ENCODE measurements at places on chromosomes 2 and 18.
A peak's percentile ranks its signal among the peaks of the same experiment; 100 is the strongest.

DNA sequence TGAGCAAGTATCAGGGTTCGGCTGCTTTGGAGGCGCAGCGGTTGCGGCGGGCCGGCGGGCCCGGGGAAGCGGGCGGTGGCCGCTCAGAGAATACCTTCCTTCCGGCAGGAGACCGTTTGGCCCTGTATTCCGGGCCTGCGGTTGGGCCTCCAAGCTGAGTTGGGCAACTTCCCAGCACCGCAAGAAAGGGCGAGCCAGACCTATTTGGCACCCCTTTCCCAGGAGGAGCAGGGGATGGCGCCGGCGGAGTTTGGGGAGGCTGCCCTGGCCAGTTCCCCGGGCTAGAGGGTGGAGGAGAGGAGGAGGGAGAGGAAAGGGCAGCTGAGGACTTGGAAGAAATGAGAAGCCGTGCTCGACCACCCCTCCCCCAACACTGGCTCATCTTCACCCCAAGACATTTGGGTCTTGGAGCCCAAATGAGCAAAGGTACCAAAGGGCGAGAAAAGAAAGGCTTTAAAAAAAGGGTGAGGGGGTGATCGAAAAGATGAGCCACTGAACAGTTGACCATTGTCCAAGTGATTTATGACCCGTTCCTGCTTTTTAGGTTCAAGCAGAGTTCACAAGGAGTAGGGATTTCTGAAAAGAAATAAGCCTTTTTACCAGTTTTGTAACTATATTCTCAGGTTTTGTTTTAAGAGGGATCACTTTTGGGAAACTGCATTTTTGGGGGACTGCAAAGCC lies 8.4 kb downstream of the HOXD3 start:
- DNase-seq, result no peak

GRCh38 chr2:10971888-10972260 lies 60.1 kb downstream of the KCNF1 start:
- no peak for DNase-seq

DNA sequence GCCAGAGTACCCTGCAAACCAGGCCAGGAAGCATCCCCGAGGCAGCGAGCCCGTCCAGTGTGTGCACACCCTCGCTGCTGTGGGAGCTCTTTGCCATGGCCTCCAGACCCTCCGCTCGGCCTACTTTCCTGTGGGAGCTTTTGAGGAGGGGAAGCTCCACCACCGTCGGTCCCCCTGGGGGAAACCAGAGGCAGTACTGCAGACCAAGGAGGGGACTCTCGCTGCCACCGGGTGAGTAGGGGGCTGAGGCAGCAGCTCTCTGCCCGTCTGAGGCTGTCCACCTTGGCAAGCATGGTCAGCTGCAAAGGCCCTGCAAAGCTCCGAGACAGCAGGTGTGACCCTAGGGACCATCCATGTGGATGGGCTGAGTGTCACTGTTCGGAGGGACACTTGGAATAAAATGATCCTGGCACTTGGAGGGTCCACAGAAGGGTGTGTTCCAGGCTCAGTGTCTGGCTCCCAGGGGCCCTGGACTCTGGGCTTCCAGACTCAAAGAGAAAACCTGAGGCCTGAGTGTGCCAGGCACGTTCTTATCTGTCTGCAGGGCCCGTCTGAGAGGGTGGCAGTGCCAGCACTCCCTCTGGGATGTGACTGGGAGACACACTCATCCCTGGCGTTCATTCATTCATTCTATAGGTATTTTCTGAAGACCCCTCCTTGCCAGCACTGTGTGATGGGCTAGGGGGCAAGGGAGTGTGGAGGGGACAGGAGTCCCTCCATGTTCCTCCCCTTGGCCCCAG lies 282.8 kb upstream of the HS6ST1 start:
- no peak for DNase-seq

DNA sequence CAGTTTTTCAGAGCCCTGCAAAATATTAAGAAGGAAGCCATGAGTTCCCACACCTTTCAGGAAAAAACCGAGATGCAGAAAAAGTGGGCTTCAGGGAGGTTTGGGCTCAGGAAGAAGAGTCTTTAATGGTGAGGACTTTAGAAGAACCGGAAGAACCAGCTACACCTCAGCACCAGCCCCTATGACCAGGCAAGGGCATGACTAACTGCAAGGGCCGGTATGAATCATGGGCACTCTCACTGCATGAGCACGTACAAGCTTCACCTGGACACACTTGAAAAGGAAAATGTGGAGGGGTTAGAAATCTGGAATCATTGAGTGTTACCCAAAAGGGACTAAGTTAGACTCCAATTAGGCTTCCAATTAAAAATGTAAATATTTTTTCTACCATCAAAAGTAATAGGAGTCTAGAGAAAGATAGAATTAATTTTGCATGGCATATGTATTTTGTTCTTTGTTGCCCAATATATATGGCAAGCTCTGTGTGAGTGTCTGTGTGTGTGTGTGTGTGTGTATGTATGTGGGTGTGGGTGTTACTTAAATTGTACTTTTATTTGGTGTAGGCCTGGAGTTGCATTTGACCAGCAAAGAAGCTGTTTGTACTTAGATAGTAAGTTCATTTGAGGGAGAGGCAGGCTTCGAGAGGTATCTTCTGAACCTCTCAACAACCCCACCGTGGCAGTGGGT lies 66.5 kb upstream of the THUMPD2 start:
- no peak for DNase-seq

- no peak for DNase-seq
Measured at GRCh38 chr2:119697290-119698020, 18.5 kb downstream of the TMEM177 start.

DNA sequence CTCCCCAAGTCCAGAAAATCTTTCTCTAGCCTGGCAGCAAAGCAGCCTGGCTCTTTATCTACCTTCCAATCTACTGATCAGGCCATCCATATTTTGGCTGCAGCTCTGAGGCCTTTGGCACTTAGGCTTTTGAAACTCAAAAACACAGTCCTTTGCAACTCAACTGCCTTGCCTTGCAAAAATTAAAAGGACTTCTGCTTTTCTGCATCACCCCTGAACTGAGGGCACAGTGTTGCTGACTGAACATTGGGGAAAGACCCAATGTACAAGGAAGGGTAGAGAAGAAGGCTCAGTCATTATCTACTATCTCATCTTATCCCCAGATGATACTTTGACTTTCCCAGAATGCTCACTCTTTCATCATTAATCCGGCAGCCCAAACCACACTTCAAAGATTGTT lies 625.5 kb downstream of the ARHGAP15 start:
- DNase-seq, result no peak

DNA sequence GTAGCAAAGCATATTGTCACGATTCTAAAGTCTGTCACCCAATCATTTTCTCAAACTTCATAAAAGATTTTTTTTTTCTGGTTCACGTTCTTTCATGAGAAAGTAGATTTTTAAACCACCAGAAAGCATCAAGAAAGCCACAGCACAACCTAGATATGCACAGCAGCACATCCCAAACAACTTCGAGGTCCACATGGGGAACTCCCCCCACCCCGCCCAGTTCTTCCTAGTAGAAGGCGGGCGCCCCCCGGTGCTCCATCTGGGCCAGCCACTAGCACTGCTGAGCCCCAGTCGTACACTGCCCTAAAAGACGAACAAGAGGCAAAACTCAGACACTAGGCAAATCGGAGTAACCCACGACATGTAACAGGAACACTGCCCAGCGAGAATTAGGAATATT lies 15.5 kb downstream of the HDLBP start:
- DNase-seq, result no peak

DNA sequence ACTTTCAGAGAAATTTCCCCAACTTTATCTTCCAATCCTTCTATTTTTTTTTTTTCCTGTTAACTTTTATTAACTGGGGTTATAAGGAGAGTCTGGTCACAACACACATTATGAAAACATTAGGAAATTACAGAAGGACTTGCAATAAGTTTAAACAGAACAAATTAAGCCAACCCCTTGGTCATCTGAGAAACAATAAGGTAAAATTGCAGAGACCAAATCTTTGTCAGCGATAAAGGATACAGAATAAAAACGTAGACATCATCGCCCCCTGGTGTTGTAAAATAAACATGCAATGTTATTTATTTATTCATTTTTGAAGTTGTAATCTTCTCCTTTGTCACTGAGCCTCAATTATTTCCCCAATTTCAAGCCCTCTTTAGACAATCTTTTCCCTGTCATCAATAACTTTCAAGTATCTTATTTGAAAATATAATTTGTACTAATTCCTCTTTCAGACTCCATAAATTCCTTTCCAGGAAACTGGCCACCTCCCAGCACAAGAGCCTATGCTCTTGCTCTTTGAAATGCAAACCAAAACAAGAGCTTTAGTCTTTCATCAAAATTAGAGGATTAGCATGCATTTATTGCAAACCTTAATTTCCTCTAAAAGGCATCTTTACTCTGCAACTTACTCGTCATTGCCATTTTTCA lies 19.5 kb downstream of the G6PC2 start:
- peak; percentile 10 for DNase-seq
